ENCODE measurements at places on chromosomes 5 and 9. TPM values are rescaled to one million over a fixed set of nuclear protein-coding genes. Genes with fewer than 3 reads are reported as not detected.

Gene TMEM171
- 3.0 TPM for total RNA-seq

Gene FOXD4L3
- not detected for total RNA-seq

Gene PKD2L2
- not detected for total RNA-seq

Gene OBP2B
- total RNA-seq: not detected

Gene SEMA5A
- total RNA-seq: 6.4 TPM

Gene MEF2C
- 1.9 TPM for total RNA-seq

Gene REEP2
- total RNA-seq: 22.0 TPM

Gene PCDHB12
- not detected for total RNA-seq

Gene PTGR1
- total RNA-seq: 124 TPM

Gene HSD17B3
- total RNA-seq: 0.30 TPM

Gene SEPTIN8
- 41.9 TPM for total RNA-seq

Gene FAM169A
- total RNA-seq: 0.89 TPM

Gene PCDHGA9
- 1.9 TPM for total RNA-seq

Gene LAMC3
- total RNA-seq: 0.74 TPM
